ENCODE measurements at places on chromosomes 7 and 10.

DNA sequence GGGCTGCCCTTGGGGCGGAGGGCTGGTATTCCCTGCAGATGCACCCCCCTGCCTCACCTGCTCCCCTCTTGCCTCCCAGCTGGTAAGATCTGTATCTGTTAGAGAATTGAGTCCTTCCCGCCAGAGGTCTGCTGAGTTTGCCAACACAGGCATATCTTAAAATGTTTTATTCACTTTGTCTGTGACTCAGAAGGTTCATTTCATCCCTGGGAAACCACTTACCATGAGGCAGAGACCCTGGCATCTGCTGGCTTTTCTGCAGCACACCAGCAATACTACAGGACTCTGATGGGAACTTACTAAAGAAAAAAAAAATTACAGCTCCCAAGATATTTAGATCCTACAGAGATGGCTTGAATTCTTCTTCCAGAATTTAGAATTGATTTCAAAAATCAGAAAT lies 131.3 kb downstream of the PLPP4 start:
- no peak for DNase-seq

GRCh38 chr10:98444314-98445006 lies 2.3 kb downstream of the HPS1 start:
- no peak for DNase-seq

- no peak for DNase-seq
Measured at GRCh38 chr7:24700521-24701260, 56.6 kb downstream of the GSDME start.

DNA sequence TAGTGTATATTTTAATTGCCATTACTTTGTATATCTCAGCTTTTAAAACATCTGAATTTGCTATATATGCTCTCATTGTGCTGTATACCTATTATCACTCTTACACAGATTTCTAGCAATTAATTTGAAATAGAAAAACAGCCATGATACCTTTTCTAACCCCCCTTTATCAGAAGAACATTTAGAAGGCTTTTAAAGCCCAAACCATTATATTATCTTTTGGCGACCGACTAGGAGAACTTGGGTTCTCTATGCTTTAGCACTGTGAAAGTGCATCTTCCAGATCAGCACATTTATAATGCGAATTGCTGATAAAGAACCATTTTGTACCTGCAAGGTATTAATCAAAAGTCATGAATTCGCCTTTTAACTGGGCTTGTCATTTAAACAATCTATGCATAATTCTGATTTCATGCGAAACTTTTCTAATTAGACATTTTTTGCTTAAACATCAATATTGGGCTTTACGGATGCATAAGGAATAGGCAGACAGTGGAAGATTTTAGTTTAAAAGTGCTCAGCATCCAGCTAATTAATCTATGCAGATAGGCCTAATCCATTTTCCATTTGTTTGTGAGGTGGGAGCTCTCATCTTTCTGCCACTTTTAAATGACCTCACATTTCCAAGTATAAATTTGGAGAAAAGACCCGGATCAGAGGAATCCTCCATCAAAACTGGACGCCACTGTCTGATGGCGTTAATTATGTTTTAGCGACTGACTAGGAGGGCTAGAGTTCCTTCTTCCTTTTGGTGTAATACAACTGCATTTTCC lies 1.2 kb upstream of the MLLT10 start:
- DNase-seq = no peak

DNA sequence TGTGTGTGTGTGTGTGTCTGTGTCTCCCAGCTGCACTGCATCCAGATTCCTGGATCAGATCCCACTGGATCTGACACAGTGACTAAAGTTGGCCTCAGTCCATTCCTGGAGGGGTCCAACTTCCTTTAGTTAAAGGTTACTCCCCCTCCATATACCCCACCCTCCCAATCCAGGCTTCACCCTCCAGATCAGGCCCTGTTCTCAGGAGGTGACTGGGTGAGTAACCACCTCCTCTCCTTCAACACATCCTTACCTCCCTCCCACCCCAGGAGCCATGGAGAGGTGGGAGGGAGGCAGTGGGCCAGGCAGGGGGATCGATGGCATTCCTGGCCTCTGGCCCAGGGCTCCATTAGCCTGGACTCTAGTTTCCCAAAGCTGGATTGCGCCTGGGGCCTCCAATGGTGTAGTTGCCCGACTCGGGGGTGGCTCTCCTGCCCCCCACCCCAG lies 11.3 kb downstream of the KCNIP2 start:
- DNase-seq = no peak

DNA sequence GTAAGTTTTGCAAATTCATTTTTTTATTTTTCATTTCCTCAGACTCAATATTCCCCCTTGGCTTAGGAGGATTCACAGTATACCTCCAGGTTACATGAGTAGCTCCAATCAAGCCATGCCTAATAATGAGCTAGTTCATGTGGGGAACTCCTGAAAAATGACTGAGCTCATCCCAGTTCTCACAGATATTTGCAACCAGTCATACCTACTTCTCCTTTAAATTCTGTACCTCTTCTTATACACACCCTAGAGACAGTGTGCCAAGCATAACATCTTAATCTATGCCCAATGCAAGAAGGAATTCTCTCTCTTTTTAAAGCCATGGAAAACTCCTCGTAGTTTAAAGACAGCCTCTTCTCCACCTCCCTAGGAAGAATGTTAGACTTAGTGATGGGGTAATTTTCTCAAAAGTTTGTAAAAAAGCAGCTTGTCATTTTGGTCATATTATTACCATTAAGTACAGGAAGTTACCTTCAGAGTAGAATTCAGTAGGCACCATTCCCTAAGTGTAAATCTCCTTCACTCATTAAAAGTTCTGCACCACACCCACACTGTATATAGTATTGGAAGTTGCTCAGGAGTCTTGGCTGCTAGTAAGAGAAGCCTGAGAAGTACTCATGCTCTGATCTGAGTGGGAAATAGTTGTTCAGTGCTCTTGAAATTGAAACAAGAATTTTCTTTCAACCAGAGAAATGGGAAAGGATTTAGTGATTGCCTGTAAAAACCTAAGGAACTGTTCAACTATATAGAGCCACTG lies 72.7 kb downstream of the PTPRZ1 start:
- no peak for DNase-seq

DNA sequence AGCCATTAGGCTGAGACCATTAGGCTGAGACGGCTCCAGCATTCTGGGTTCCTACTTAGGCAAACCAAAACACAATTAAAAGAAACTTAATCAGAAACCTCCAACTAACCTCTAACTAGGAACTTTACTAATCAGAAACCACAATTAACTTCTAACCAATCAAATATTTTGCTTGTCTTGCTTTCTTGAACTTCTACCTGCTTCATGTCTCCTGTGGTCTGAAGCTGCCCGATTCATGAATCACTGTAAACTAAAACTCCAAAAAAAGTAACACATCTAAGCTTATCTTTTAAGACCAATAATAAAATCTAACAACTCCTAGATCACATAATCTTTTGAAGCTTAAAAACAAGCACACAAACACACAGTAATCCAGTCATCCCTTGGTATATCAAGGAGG lies 76.1 kb downstream of the PDSS1 start:
- DNase-seq = no peak

DNA sequence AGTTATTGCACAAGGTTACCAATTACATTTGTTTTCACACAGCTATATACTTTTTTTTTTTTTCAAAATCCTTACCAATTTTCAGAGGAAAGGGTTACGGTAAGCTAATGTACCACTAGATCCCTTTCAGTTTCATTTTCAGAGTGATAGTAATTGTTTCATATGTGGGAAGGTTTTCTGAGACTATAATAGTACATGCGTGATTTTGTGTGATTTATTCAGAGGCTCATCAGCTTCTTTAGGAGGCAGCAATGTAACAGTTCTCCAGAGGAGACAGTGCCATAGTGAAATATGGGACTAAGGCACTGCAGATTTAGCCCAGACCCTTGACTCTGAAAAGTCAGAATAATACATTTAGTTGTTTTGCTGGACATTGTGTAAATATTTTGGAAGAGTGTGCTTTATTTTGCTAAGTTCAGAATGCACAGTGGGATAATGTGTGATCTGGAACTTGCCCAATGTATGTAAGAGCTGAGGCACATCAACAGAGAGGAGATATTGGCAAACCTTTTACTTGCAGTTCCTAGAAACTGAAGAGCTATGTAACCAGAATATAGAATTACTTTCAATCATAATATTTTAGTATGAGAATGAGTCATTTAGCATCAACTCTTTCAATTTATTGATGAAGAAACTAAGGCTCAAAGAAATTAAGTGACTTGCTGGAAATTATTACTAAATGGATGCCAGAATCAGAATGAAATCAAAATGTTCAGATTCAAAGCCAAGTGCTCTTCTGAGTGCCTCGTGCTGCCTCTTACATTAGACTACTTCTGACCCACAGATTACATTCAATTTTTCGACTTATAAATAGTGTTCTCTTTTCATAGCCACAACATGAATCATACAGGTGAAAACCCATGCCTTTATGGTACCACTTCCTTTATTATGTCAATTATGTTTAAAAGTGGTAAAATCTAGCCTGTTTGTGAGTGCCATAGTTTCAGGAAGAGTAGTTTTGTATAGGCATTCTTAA lies 207.7 kb upstream of the TEX47 start:
- no peak for DNase-seq

GRCh38 chr10:114172776-114173602 lies 1.0 kb downstream of the CCDC186 start:
- no peak for DNase-seq

DNA sequence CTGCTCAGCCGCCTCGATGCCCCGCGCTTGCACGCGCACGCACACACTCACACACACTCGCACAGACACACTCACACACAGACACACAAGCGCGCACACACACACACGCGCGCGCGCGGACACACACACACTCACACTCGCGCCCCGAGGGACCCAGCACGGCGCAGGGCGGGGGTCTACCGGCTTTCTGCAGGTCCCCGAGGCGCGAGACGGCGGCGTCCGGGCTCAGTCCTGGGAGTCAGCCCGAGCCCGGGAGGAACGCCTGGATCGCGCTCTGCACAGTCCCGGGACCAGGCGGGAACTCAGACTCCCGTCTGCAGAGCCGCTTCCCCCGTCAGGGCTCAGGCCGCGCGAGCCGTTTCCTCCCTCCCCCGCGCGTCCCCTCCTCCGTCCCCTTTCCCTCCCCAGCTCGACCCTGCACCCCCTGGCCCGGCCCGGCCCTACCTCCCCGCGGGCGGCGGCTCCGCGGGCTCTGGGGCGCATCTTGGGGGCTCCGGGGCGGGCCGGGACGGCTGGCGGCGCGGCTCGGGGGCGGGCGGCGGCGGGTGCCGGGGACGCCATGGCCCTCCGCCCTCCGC lies 464 bp downstream of the DENND2A start:
- no peak for DNase-seq

DNA sequence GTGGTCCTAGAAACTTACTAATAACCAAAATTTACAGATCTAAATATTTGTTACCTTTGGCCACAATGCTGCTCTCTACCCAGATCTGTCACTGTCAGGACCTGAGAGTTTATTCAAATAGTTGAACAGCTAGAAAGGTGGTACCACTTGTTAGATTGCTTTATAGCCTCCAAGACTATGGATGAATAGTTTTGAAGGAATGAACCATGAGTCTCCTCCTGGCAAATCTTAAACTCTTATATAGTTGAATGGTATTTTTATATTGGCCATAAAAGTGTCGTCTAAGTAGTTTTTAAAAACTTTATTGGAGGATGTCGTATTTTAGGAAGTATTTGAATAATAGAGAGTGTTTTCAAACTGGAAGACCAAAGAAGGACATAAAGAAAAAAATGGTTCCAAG lies 178.7 kb downstream of the AHR start:
- DNase-seq = no peak

All from SW 1271 (cell line).